ENCODE measurements at places on chromosomes 5 and 9.

DNA sequence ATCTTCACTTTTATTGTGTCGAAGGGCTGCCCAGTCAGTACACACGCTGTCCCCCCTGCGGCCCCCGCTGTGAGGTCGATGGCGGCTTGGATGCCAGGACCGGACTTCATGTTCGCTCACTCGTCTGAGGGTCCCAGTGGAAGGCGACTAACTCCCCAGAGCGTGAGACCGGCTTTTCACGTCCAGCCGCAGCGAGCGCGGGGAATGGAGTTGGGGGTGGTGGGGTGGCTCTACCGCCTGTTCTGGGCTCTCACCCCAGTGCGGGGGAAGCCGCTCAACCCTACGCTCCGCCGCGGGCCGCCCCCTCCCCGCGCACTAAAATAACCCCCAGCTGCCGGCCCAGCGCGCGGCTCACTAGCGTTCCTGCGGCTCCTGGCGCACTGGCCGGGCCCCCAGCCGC lies at the start of gene SLC25A2:
SLC25A2 (minus strand) TSS at position 294 of the 400 bp plus-strand sequence; CDS start at position 110, 184 bp downstream.
- DNase-seq: no peak

GRCh38 chr5:5932824-5933223 lies 445.5 kb downstream of the MED10 start:
- no peak for DNase-seq

DNA sequence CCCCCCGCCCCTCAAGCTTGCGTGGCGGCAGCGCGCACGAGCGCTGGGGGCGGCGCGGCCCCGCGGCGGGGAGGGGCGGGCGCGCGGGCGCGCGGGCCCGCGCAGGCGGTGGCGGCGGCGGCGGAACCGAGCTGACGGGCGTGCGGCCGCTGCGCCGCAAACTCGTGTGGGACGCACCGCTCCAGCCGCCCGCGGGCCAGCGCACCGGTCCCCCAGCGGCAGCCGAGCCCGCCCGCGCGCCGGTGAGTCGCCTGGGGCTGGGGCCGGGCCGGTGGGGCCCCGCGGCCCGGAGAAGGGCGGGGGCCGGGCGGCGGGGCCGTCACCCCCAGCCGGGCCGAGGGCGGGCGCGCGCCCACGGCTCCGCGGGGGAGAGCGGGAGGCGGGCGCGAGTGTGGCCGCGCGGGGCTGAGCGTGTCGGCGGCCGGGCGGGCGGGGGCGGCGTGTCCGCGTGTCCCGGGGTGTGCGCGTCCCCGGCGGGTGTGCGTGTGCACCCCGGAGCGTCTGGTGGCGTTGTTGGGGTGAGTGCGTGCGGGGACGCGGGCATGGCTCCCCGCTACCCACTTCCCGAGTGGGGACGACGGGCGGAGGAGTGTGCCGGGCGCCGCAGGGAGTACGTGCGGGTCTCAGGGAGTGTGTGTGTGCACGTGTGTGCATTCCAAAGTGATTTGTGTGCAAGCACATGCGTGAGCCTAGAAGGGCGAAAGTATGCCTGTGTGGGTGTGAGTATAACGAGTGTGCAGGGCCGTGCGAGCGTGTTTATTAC lies at the start of gene NEK6:
NEK6 (plus strand) TSS at position 106 of the 763 bp plus-strand sequence. CDS start 44,016 bp downstream, outside the sequence.
- no peak for DNase-seq

GRCh38 chr5:39178171-39178570 lies 41.2 kb downstream of the FYB1 start:
- peak; percentile 70 for DNase-seq

DNA sequence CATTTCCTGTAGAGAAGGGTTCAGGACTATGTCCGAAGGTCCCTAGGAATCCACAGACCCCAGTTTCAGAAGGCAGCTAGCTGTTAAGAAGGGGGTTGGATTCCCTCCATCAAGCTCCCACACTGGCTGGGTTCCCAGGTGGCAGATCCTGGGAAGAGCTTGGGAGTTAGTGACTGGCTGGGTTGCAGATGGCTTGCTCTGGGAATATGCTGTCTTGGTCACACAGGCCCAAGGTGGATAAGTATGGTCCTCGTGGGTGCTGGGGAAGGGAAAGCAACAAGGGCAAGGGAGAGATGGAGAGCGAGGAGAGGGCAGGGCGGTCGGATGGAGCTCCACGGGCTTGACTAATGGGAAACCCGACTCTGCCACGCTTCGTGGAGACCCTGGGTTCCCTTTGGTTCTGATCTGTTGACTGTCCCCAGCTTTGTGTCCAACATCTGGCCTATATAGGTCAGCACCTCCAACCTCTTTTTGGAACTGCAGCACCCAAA lies 17.4 kb downstream of the SH3PXD2B start:
- no peak for DNase-seq

DNA sequence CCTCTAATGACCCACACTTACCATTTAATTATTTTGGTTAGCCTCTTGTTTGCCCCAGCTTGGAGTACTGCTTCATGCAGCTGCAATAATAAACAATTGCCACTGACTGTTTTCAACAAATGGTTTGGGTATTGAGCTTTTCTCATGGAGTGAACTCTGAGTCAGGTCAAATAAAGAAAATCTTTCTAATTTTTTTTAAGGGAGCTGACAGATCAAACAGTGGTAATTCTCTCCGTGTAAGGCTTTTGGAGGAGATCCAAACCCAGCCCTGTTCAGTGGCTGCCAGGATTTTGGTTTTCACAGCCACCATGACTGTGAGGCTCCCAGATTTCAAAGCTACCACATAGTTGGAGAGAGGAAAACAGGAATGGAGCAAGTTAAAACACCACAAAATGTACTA lies 110.7 kb upstream of the EFNA5 start:
- DNase-seq: no peak

DNA sequence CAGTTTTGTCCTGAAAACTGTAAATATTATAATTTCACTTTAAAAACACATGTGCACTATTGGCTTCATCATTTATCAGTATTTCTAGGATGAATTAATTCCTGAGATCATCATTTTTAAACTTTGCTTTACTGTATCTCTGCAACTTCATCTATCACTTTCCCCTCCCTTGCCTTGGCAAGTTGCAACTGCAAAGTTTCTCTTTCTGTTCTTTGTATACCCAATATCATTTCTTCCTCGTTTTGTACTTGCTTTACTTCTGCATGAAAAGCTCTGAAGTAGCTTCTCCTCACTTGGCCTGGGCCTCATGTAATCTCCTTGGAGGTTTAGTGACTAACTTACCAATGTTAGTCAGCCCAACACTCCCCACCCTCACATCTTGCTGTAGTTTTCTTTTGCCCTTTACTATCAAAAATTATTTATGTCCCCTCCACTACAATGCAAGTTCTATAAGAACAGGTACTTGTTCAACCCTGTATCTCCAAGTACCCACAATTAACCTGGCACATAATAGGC lies 12.8 kb downstream of the C5orf63 start:
- peak; percentile 57 for DNase-seq

- no peak for DNase-seq
Measured at GRCh38 chr9:124511426-124511840, 4.2 kb upstream of the NR5A1 start.

GRCh38 chr5:36740259-36740898 lies 134.0 kb downstream of the SLC1A3 start:
- DNase-seq: no peak

- peak; percentile 91 for DNase-seq
Measured at GRCh38 chr9:83665580-83666200, 42.1 kb downstream of the UBQLN1 start.

- no peak for DNase-seq
Measured at GRCh38 chr5:178429156-178429468, 161.1 kb downstream of the COL23A1 start.

DNA sequence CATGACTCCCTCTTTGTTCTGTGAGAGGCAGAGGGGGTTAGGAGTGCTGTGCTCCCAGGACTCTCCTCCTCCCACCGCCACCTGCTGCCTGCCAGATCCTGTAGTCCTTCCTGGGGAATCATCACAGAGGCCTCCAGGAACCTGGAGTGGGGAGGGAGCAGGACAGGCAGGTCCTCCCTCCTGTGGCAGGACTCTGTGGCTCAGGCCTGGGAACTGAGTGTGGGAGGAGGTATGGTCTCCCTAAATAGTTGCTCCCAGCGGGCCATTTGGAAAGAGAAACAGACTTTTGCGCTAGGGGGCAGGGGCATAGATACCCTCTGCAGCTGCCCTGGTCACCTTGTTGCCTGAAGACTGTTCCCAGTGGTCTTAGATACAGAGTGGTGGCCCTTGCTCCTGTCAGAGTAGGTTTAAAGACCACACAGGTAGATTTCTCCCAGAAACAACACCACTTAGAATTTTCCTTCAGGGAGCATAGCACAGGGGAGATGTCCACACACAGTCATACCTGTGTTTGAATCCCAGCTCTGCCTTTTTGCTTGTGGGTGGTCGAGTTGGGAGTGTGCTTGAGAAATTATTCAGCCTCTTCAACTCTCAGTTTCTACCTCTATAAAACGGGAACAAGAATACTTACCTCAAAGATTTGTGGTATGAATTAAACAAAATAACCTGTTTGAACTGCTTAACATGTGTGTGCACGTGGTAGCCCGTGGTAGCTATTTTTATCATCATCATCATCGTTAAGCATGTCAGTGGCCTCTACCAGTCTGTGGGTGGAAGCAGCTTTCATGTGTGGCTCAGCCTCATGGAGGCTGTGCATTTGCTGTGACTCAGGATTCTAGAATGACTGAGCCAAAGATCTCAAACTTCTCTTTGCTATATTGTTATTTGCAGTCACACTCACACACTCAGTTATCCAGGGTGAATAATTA lies 55.8 kb downstream of the SLC22A5 start:
- peak; percentile 71 for DNase-seq

GRCh38 chr5:116411101-116411571 lies 163.5 kb downstream of the SEMA6A start:
- DNase-seq: no peak

DNA sequence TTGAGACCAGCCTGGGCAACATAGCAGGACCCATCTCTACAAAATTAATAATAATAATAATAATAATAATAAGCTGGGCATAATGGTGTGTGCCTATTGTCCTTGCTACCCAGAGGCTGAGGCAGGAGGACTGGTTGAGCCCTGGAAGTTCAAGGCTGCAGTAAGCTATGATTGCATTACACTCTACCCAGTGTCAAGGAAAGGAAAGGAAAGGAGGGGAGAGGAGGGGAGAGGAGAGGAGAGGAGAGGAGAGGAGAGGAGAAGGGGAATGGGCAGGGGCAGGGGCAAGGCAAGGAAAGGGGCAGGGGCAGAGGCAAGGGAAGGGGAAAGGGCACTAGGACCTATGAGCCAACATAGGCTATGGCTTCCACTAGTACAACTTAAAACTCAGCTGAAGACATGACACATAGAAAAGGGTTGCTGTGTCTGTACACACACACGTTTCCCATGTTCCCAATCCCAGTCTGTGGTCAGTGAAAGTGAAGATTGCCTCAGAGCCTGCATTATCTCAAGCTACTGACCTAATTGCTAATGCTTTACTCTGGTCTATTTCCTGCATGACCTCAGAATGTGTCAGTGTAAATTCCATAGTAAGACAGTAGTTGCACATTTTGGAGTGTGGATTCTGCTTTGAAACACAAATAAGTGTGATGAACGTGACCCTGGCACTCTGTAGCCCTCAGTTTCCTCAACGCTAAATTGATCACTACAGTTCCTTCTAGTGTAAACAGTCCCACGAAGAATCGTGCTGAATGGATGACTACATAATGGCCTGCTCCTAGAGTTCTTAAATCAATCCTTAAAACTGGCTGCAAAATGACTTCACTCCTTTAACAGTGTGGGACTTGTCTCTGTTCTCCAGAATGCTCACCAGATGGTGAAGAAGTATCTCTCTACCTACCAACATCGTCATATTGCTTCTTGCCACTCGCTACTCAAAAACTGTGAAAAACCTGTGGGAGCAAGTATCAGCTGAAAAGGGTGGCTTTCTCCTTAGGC lies 497.0 kb downstream of the RAB3C start:
- no peak for DNase-seq

GRCh38 chr9:105392531-105392930 lies 55.3 kb upstream of the FSD1L start:
- DNase-seq: no peak

DNA sequence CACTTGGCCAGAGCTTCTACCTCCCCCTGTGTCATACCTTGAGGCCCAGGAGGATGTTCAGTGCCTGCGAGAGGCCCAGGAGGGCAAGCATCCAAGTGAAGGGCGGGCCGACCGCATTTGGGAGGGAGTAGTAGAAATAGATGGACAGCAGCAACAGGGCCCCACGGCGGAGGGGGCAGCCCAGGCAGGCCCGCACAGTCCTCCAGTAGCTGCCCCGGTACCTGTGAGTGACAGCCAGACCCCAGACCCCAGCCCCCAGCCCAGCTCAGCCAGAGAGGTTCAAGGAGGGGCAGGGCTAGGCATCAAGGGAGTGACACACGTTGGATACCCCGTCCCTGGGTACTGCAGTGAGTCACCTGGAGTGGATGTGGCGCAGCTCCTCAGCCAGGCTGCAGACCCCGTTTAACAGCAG lies 1.4 kb downstream of the STING1 start:
- DNase-seq: no peak

DNA sequence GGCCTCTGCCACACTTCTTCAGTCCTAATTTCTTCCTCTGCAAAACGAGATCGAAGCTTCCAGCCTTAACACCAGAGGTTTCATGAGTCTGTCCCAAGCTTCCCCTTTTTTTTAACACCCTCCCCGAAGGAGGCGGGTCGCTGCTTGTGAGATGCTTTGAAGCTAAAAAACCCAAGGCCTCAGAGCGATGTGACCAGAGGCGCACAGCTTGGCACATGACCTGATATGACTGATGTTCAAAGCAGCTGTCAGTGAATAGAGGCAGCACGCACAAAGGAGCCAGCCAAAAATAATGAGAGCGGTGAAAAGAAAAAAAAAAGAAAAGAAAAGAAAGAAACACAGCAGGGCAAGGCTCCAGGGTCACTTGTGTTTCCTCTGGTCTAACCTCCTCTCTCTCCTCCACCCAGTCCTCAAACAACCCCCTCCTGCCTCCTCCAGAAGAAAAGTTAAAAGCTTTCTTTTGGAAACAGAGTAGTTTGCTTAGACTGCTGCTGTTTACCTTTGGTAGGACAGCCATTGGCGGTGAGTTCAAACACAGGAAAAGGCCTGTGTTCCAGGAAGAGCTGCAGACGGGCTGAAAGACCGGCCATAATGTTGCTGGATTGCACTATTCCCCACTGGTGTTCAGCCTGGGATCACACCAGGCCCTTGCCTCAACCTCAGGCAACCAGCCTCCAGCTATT lies 10.9 kb upstream of the ZNF366 start:
- peak; percentile 97 for DNase-seq

- DNase-seq: no peak
Measured at GRCh38 chr5:155905364-155905763, 421.6 kb upstream of the SGCD start.

DNA sequence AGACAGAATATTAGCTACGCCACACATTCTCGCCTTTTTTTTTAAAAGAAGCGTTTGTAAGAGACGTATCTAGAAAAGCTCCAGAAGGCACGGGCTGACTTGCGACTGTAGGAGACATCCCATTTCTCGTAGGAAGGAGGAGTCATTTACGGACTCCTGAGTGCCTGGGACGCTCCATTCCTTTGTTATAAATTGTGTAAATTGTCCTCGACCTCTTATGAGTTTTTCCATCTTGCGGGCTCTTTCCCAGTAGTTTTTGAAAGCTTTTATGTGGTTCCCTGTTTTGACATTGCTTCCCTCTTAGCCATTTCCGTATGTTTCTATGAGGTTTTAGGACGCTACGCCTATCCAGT lies 1.0 kb downstream of the RABL6 start:
- peak; percentile 32 for DNase-seq

- peak; percentile 9 for DNase-seq
Measured at GRCh38 chr5:83434946-83435345, 36.6 kb upstream of the VCAN start.

All from MV-4-11 (cell line).